Right lobe of liver (tissue), 6 donors: ENCODE measurements at places on chromosomes 3 and 15.

DNA sequence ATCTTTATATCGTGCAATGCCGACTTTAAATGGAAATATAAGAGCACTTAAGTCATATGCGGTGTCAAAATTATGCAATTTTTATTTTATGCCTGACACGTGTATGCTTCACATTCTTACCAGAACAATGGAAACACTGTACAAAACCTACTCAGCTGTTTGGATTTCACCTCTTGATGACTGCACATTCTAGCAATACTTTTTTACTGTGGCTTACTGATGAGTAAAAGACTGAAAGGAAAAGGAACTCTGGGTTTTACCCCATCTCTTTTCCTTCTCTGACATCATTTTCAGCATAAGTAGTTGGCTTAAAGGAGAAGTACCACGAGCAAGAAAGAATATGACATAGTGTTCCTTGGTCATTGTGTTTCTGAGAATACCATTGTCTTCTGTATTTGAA lies 142.8 kb downstream of the POLR2M start:
- DNase-seq: no peak

DNA sequence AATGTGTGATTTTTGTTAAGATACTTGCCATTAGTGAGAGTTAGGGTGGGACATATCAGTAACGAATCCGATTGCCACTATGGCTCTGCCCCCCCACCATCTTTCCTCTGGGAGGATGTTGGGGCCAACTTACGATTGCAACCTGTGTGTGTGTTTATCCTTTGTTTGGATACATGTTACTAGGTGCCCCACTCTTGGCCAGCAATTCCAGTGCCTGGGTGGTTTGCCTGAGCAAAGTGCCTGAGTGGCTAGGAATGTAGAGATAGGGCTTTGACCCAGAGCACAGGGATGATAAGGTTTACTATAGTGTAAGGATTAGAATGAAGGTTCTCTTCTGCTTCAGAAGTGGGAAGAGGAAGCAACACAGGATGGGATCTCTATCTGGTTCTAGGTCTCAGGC lies 231.8 kb downstream of the TP63 start:
- peak; percentile 64 for DNase-seq

DNA sequence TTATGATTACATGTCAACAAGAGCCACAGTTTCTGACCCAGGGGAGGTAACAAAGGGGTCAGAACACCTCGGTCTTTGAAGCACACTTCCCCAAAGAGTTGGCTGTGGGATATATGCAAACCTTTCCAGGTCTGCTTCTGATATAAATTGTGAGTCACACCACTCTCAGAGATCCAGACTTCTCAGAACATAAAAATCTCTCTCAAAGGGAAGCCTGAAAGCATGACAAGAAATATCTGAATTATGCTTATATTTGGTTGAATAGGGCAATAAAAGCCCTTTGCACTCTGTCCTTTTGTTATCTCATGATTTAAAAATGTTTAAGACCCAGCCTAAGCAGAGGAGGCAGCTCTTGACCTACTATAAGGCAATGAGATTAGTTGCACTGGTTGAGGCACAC lies 56.8 kb downstream of the MYH15 start:
- no peak for DNase-seq

DNA sequence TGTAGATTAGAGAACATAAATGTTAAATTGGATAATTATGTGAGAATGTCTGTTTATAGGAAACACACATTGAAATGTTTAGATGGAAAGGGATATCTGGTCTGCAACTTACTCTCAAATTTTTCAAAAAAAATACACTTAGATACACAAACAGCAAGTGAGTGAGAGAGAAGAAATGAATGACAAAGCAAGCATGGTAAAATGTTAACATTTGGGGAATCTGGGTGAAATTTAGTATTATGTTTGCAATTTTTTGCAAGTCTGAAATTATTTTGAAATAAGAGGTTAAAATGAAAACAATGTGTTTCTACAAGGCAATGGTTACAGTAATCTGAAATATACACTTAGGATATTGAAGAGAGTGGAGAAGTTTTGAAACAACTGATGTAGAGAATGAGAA lies 134.3 kb downstream of the GLDN start:
- DNase-seq: no peak

DNA sequence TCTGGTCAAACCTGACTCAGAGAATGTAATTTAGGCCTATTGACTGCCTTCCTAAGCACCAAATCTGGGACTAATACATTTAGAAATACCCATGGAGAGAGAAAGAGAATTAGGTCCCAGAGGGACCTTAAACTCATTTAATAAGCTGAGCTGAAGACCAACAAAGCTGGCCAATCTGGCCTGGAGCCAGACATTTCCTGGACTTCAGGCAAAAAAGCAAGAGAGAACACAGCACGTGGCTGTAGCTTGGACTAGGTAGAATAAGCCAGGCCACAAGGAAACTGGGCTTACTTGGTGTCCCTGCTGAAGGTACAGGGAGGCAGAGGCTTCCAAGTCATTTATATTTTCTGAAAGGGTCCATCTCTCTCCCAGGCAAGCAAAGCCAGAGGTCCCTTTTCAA lies 88.1 kb downstream of the RTP4 start:
- peak; percentile 17 for DNase-seq

GRCh38 chr15:94743668-94744067 lies 512.3 kb downstream of the MCTP2 start:
- no peak for DNase-seq

GRCh38 chr3:59605318-59605717 lies 555.5 kb upstream of the CFAP20DC start:
- no peak for DNase-seq

DNA sequence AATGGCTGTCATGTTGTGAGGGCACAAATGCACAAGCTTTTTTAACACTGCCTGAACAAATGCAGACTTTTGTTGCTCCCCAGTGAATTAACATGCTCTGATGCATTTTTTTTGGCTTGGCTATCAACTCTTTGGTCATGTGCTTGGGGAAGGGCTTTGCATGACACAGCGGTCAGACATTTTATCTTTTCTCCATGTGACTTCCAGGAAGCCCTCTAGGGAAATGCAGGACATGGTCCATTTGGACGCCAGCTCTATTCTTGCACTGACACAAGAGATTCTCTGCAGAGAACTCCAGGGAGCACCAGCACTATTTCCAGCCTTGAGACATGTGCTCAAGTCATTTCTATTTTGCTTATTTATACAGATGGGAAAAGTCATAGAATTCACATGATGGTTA lies 46.2 kb downstream of the NEK11 start:
- no peak for DNase-seq

DNA sequence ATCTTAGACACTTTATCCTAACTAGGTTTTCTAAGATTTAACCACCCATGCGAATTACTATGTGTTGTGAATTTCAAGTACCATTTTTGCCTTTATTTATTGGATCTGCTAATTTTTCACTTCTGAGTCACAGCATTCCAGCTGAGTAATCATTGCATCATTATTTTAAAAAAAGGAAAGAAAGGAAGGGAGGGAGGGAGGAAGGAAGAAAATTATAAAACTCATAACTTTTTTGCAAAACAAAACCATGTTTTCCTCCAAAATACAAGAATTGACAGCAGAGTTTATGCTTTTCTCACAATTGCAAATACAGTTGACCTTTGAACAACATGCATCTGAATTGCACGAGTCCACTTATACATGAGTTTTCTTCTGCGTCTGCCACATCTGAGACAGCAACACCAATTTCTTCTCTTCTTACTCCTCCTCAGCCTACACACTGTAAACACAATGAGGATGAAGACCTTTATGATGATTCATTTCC lies 651.4 kb upstream of the NECTIN3 start:
- DNase-seq: no peak

DNA sequence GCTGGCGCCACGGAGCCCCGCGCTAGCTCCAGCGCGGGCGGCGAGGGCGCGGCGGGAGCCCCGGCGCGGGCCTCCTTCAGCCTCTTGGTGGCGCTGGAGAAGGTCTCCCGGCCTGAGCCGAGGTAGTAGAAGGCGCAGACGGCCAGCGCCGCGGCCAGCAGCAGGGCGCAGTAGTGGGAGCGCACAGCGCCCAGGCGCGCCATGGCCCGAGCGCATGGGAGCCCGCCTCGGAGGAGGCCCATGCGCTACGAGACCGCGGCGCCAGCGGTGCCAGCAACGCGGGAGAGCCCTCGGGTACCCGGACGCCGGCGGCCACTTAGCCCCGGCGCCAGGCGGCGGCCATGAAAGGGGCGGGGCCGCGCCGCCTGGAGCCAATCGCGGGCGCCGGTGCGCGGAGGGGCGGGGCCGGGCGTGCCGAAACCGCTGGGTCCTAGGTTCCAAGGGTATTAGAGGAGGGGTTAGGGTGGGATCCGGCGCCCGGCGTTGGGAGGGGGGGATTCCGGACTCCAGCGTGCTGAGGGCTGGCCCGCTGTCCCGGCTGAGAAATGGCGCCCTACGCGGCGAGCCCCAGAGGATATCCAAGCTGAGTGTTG lies at the start of gene XXYLT1:
TSS of gene XXYLT1 (minus strand) at position 343 of the 593 bp plus-strand sequence. CDS start at position 242, 101 bp downstream.
- peak; percentile 91 for DNase-seq

DNA sequence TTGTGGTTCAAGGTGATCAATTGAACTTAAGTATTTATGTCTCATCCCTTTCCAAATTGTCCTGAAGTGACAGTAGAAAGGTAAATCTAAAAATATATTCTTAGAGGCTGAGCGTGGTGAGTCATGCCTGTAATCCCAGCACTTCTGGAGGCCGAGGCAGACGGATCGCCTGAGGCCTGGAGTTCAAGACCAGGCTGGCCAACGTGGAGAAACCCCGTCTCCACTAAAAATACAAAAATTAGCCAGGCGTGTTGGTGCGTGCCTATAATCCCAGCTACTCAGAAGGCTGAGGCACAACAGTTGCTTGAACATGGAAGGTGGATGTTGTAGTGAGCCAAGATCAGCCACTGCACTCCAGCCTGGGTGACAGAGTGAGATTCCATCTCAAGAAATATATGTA lies 226.6 kb downstream of the DPH6 start:
- DNase-seq: no peak

DNA sequence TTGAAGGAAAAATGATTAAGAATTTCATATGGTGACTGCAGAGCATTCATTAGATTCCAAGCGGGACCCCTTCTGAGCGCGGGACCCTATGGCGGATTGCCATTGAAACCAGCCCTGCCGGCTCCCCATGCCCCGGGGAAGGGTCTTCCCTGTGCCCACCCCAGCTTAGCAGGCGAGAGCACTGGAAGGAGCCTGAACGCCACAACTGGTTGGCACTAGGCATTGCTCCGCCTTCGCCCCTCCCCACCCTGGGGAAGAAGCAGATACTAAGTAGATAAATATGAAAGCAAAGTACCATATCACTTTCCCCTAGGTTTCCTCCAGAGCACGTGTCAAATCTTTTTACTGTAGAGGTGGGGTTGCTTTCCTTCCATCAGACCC lies 70.7 kb downstream of the CYP19A1 start:
- DNase-seq: no peak

GRCh38 chr3:107432013-107432515 lies 54.8 kb downstream of the CCDC54 start:
- DNase-seq: no peak

- DNase-seq: no peak
Measured at GRCh38 chr15:31523027-31523654, 196.5 kb downstream of the KLF13 start.

GRCh38 chr3:127406309-127407025 lies 118.6 kb upstream of the PRR20G start:
- DNase-seq: no peak

- DNase-seq: no peak
Measured at GRCh38 chr3:94304954-94305353, 242.1 kb downstream of the NSUN3 start.

DNA sequence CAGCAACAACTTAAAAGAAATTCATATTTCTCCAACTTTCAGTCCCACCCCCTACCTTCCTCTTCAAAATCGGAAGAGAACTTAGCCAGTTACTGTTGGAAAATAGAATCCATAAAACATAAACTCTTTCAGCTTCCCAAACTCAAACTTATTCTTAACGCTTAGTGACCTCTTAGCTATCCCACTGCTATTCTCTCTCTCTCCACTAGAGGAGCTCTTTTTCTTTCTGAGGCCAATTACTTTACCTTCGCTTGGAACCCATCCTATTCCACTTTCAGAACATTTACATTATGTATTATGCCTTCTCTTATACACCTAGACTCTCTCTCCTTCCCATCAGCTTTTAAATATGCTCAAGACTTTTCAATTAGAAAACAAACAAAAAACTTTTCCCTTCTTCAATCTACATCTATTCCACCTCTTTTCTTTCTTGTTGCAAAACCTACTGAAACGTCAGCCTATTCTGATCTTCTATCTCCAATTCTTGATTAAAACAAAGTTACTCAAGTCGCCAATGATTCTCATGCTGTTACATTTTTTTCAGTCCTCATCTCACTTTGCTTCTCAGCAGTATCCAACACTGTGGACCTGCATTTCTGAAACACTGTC lies 13.4 kb upstream of the GHSR start:
- no peak for DNase-seq
